ENCODE measurements at places on chromosomes 5 and 9.
A peak's percentile ranks its signal among the peaks of the same experiment; 100 is the strongest.

- peak; percentile 93 for DNase-seq
Observed at GRCh38 chr9:35728041-35728971, 3.7 kb downstream of the TLN1 start.

- no peak for DNase-seq
Observed at GRCh38 chr9:116585204-116585603, 101.9 kb upstream of the TRIM32 start.

DNA sequence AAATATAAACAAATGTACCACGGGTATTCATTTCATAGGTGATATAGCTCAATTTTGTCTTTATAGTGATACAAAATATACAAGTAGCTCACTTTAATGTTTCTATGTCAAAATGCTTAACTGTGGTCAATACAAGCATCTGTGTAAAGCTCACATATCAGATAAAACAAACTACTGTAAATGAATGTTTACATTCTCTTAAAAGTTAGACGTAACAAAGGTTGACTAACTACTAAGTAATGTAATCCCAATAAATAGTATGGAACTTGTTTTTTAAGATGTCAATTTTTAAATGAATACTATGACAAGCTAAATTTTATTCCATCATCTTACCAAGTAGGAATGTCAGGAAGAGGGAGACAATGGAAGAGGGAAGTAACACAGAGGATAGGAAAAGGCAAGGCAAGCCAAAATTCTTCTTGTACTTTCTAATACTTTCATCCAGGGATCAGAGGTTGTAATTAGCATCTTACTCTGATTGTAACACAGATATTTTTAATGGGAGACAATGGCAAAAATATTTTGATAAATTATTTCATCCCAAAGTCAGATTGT is 105.5 kb downstream of the STRBP start:
- DNase-seq: no peak

- no peak for DNase-seq
Observed at GRCh38 chr5:12399868-12400267, 495.6 kb upstream of the CTNND2 start.

GRCh38 chr5:134435560-134435959 is 23.9 kb upstream of the CDKN2AIPNL start:
- peak; percentile 65 for DNase-seq

DNA sequence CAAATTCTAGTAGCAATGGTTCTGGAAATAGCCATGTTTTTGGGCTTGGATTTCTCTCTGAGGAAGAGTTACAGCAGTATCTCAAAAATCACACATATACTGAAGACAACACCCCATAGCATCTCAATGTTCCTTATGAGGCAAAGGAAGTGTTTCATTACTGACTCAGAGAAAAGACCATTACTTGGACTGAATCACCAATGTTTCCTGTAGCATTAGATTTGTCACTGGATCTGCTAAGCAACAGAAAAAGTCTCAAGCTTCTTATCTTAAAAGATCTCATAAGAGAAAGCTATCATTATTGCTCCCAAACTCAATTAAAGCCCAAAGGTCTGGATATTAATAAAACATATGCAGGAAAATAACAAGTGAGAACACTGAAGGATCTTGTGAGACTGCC is 272.4 kb downstream of the ADAMTS6 start:
- peak; percentile 59 for DNase-seq

- DNase-seq: no peak
Observed at GRCh38 chr5:94175912-94176311, 434.5 kb upstream of the POU5F2 start.

DNA sequence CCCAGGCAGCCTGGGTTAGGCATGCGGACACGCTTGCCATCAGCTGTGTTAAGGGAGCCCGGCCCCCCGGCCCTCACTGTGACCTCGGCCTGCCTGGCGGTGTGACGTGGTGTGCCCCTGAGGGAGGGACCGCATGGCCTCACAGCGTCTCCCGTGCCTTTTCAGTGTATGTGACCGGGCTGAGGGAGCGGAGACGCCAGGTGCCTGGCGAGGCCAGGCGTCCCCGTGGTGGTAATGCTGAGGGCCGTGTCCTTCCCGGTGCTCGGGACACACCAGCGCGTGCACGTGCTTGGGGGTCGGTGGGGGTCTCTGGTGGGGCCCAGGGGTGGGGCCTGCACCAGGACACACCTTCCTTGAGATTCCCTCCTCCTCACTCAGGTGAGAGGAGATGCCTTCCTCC is 10.9 kb downstream of the RNU6ATAC start:
- no peak for DNase-seq

- DNase-seq: peak; percentile 91
Observed at GRCh38 chr5:6704361-6704851, 8.8 kb upstream of the TENT4A start.

- DNase-seq: no peak
Observed at GRCh38 chr9:136690104-136690805, 3.0 kb upstream of the AGPAT2 start.

DNA sequence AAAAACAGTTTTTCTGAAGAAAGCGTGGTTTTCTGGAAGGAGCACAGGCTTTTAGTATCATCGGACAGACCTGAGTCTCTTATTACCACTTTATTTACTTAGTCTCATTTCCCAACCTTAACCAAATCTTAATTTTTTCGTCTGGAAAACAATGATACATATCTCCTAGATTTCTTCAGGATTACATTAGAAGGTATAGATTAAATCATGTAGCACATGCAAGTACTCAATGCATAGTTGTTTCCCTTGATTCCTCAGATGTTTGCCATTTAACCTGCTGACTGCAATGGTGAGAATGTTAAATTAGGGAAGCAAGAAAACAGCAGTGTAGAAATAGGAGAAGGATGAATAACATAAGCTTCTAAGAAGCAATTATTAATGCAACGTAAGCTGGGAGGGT is 289.4 kb downstream of the PDE4D start:
- DNase-seq: no peak

DNA sequence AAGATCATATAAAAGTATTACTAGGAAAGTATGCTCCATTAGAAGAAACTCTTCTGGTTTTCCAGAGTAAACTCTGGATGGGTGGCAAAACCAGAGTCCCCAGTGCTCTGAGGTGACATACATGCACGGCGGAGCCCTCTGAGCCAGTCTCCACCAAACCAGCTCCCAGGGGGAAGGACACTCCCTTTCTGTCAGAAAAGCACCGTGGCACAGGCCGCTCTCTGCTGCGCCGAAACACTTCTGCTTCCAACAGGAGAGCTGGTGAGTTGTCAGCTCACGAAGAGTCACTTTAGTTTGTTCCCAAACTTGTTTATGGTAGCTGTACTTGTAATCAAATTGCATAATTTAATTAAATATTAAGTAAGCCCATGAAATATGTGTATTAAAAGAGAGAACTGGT is 184.6 kb downstream of the CDK5RAP2 start:
- no peak for DNase-seq

DNA sequence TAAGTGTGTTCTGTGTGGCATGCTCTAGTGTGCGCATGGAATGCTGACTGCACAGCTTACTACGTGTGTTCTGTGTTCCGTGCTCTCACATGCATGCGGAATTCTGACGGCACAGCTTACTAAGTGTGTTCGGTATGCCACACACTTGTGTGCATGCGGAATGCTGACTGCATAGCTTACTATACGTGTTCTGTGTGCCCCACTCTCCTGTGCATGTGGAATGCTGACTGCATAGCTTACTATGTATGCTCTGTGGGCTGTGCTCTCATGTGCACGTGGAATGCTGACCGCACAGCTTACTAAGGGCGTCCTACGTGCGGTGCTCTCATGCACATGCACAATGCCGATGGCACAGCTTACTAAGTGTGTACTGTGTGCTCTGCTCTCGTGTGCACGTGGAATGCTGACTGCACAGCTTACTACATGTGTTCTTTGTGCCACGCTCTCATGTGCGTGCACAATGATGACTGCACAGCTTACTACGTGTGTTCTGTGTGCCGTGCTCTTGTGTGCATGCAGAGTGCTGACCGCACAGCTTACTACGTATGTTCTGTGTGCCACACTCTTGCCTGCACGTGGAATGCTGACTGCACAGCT is 548.9 kb downstream of the IRX1 start:
- DNase-seq: no peak

GRCh38 chr9:33791117-33791516 is 4.2 kb upstream of the PRSS3 start:
- no peak for DNase-seq

DNA sequence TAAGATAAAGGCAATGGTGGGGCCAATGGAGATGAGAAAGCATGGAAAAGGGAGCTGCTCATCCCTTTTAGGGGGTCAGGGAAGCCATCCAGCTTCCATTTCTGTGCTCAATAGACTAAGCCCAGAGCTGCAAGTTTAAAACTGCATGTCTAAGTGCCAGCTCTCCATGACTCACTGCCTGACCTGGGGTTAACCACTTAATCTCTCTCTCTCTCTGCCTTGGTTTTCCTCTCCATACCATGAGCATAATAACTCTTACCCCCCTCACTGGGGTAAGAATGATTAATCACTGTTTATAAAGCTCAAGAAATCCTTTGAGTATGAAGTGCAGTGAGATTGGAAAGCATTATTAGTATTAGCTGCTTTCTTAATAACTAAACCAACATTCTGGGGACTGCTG is 1382.4 kb upstream of the WWC1 start:
- peak; percentile 89 for DNase-seq

- DNase-seq: peak; percentile 74
Observed at GRCh38 chr9:137453643-137454081, 5.5 kb downstream of the NSMF start.

DNA sequence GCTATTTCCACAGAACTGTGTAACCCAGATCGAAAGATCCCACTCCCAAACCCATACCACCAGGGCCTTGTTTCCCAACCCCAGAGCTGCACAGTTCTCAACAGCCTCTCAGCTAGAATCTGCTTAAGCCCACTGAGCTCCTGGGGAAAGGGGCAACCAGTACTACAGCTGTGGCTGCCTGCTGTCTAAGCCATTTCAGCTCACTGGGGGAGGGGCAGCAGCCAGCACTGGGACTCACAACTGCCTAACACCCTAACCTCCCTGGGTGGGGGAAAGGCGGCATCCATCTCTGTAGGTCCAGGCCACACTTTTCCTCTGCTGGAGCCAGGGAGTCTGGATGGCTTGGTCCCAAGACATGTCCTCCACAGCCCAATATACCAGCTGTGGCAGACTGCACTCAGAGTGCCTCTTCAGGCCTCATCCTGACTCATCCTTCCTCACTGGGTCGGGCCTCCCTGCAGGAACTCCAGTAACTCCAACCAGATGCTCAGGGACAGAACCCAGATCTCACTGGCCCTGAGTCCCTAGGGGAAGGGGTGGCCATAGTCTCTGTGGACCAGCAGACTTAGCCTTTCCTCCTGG is 241.4 kb downstream of the HINT1 start:
- DNase-seq: no peak

GRCh38 chr5:17785774-17786173 is 151.5 kb downstream of the TAF11L14 start:
- DNase-seq: no peak

DNA sequence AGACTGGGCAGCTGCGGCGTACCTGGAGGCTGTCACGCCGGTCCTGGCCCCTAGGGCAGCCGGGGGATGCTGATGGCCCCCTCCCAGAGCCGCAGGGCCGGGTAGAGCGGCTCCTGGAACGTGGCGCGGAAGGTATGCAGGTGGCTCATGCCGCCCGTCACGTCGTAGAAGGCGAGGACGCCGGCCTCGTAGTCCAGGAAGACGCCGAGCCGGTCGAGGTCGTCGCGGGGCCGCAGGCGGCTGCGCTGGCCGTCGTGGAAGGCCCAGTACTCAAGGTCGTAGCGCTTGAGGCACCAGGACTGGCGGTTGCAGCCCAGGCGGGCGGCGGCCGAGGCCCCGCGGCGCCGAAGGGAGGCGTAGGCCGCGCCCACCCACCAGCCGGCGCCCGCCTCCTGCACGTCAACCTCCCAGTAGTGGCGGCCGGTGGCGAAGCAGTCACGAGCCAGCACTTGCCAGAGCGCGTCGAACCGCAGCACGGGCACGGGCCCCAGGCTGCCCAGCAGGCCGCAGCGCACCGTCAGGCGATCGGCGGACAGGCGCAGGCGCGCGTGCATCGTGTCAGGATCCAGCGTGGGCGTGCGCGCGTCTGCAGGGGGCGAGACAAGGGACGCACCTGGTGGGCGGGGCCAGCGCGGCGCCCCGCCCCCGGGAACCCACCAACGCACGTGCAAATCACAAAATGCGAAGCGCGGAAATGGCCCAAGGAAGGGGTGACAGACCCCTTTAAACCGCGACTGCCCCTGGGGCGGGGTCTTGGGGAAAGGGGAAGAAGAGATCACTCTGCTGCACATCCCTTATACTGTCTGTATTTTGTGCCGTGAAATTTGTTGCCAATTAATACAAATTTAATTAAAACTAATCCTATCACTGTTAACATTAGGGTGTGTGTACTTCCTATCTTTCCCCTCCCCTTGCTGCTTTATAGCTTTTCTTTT is 31.2 kb downstream of the NANS start:
- DNase-seq: peak; percentile 75

DNA sequence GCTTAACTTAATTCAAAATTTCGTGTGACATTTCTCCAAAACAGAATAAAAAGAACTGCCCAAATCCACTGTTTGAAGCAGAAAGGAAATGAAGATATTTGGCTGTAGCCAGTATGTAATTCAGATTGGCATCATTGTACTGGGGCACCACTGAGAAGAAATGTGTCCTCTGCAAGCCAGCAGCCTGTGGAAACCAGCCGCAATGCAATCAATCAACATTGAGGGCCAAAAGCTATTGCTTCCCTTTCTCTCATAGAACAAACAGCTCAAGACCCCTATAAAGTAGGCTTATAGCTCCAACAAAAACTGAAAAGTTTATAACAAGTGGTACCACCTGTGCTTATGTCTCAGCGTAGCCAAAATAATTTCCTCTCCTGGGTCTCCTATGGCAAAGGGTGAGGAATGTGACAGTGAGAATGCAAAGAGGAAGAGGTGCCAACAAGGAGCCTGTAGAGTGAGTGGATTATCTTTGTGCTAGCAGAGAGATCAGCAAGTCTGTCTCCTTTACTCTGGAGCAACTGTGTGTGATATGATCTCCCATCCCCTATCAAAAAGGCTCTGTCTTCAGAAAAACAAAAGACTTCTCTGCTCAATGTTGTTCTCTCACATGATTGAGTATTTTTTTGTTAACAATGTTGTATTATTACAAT is 1072.3 kb upstream of the DMAC1 start:
- DNase-seq: no peak

DNA sequence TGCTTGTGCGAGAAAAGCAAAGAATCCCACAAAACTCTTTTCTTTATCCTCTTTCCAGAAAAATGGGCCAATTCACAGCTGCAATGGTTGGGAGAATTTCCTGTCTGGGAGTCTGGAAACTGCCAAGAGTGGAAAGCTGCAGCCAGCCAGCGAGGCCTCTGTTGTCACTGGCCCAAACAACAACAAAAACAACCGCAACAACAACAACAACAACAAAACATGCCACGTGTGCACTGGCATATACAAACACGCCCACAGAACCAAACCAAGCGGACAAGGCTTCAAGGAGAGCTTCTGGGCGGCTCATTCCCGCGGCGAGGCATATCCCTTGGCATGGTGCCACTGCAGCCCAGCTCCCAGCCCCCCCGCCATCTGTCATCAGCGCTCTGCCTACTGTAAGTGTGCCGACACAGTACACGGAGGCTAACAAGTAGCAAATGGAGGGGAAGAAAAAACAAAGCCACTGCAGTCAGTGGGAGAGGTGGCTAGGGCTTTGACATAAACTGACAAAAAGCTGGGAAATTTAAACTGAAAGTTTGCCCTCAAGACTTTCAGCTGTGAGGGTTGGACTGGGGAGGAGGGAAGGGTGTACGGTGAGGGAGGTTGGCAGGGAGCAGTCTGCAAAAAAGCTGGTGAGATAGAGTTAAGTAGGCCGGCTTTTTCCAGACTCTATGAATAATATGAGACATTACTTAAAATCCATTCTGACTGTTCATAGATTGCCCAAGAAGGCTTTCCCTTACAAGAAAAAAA is 165.0 kb upstream of the ZNF462 start:
- peak; percentile 84 for DNase-seq
